ENCODE measurements at places on chromosomes 6 and 20.

DNA sequence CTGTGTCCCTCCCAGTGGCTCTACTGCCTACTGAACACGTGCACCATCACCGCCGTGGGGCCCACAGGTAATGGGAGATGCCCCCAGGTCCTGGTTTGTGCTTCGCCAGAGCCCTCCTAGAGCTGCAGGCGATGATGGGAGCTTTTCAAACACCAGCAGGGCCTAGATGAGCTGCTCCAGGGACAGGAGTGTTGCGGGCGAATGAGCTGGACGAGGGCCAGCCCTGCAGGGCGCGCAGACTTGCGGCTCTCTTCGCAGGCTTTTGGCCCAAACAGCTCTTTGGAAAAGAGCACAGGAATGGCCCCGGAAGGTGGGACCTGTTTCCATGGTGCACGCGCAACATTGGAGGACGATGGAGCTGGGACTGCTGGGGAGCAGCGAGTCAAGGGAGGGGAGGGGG is 409.3 kb upstream of the SULF2 start:
- DNase-seq: no peak

DNA sequence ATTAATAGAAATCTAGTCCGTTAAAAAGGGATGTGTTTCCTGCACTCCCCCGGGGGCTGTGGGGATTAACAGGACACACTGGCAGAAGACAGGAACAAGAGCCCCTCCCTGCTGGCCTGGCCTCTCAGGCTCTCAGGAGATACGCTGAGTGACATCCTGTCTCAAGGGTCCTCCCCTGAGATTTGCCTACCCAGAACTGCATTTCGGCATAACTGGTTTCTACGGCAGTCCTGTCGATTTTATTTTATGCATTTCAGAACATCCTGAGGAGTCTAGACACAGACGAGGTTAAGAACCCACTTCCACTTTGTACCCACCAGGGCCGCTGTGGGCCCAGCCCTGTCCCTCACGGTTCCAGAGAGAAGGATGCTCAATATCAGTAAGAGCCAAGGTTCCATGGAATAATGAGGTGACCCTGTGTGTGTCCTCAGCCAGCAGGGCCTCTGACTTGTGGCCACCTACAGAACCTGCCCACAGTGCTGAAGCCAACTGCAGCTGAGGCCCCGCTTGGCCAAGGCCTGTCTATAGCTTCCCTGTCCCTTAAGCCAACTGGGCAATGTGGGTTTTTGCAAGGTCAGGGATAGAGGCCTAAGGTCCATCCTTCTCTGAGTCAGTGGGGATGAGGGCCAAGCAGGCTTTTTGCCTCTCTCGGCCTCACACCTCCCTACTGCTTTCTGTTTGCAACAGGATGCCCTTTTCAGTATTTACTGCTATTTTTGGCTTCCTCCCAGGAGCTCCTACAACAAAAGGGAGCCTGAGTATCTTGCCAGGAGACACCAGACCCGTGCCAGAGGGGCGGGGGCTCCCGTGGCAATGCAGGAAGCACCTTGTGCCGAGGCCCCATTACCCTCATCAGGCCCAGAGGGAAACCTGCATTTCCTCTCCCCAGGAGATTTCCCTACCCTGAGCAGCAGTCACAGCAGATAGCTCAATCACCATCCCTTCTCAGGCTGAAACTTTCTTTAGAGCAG is 14.7 kb downstream of the UQCC2 start:
- DNase-seq: peak; percentile 58

DNA sequence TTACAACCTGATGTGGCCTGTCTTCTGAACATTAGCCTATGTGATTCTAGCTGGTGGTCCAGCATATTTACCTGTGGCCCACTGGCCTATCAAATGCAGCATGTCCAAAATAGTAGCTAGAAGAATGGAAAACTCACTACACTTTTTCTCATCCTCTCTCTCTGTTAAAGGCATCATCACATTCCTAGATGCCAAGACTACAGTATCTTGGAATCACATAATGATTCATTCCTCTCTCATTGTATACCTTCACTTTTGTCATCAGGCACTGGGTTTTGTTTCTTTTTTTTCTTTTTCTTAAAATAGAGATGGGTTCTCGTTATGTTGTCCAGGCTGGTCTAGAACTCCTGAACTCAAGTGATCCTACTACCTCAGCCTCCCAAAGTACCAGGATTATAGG is 45.0 kb downstream of the FAM83B start:
- DNase-seq: peak; percentile 33

GRCh38 chr20:40339661-40340449 is 349.2 kb downstream of the MAFB start:
- DNase-seq: no peak

- DNase-seq: no peak
These were observed 12.9 kb downstream of the ANKS1A start for GRCh38 chr6:34901930-34902329.

- DNase-seq: no peak
These were observed 41.1 kb downstream of the EPM2A start for GRCh38 chr6:145694083-145694737.

DNA sequence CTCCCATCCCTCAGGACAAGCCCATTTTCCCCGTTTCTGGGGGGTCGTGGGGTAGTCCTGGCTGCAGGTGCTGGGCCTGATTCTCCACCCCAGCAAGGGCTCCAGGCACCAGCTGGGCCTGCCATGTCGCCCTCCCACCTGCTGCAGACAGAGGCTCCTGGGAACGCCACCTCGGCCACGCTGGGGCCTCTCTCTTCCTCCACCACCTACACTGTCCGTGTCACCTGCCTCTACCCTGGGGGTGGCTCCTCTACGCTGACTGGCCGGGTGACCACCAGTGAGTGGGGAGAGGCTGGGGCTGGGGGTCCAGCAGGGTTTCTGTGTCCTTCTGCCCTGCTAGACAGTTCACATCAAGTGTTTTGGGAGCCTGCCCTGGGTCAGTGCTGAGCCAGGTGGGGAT is 19.3 kb downstream of the COL20A1 start:
- DNase-seq: no peak

All from NCI-H226 (cell line).